ENCODE measurements at places on chromosomes 7 and 10. TPM values are rescaled to one million over a fixed set of nuclear protein-coding genes. Genes with fewer than 3 reads are reported as not detected.

HMX2 gene
- 2.0 TPM for polyA plus RNA-seq

RRP12 gene
- 24.5 TPM for polyA plus RNA-seq

ELMO1 gene
- polyA plus RNA-seq = 12.7 TPM

MMD2 gene
- 0.10 TPM for polyA plus RNA-seq

PDCD11 gene
- 36.1 TPM for polyA plus RNA-seq

RASA4 gene
- polyA plus RNA-seq = 23.9 TPM

IFIT2 gene
- 10.9 TPM for polyA plus RNA-seq

DPP6 gene
- polyA plus RNA-seq = 61.2 TPM

SNX10 gene
- 24.9 TPM for polyA plus RNA-seq

SPRN gene
- polyA plus RNA-seq = 4.2 TPM

GTF2I gene
- polyA plus RNA-seq = 383 TPM

FAM204A gene
- 82.2 TPM for polyA plus RNA-seq

TACR2 gene
- polyA plus RNA-seq = 0.39 TPM

CYP2E1 gene
- 1.4 TPM for polyA plus RNA-seq

RBP4 gene
- polyA plus RNA-seq = 1.3 TPM

ADRB1 gene
- 0.06 TPM for polyA plus RNA-seq

SMKR1 gene
- polyA plus RNA-seq = 3.5 TPM

MSMB gene
- polyA plus RNA-seq = not detected

HOGA1 gene
- polyA plus RNA-seq = 53.1 TPM

SH2D4B gene
- polyA plus RNA-seq = 0.07 TPM

CYP3A5 gene
- polyA plus RNA-seq = 1.2 TPM

DGKB gene
- polyA plus RNA-seq = 3.2 TPM

PARP12 gene
- polyA plus RNA-seq = 14.8 TPM

AOC1 gene
- polyA plus RNA-seq = 32.0 TPM

CACNB2 gene
- 3.0 TPM for polyA plus RNA-seq

TASOR2 gene
- polyA plus RNA-seq = 38.2 TPM

CH25H gene
- 0.15 TPM for polyA plus RNA-seq

EBF3 gene
- 1.1 TPM for polyA plus RNA-seq

ADARB2 gene
- 1.3 TPM for polyA plus RNA-seq

SYPL1 gene
- 160 TPM for polyA plus RNA-seq

MKX gene
- 0.06 TPM for polyA plus RNA-seq

KCND2 gene
- polyA plus RNA-seq = 1.7 TPM

CTTNBP2 gene
- 28.6 TPM for polyA plus RNA-seq

ASAH2 gene
- polyA plus RNA-seq = 2.6 TPM

PRKAR1B gene
- polyA plus RNA-seq = 36.3 TPM

CRPPA gene
- 4.1 TPM for polyA plus RNA-seq

GLCCI1 gene
- 33.8 TPM for polyA plus RNA-seq

PIP gene
- not detected for polyA plus RNA-seq

PCLO gene
- polyA plus RNA-seq = 7.7 TPM

Measured in right renal pelvis (tissue), 4 donors.